Fibroblast of villous mesenchyme (primary cell): ENCODE measurements at places on chromosomes 1 and 21. TPM values are rescaled to one million over a fixed set of nuclear protein-coding genes. Genes with fewer than 3 reads are reported as not detected.
A peak's percentile ranks its signal among the peaks of the same experiment; 100 is the strongest.

DNA sequence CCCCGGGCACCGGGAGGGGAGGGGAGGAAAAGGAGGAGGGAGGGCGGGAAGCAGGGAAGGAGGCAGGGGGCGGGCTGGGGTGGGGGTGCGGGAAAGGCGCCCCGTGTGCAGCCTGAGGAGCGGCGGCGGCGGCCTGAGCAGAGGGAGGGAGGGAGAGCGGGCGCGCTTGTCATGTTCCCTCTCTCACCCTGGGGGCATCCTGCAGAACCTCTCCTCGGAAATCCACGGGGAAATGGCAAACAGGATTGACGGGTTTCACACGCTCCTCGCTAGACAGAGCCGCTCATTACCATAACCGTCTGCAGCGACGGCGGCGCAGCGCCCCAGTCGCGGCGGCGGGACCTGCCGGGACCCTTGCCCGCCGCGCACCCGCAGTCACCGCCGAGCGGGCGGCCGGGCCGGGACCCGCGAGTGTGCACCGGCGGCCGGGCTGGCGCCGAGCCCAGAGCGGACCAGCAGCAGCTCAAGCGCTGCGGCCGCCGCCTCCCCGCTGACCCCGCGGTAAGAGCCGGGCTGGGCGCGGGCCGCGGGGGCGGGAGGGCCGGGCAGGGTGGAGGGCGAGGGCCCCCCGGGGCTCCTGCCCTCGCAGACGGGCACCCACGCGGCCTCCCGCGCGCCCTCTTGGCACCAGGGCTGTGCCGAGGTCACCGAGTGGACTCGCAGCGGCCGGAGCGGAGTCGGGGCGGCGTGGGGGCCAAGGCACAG lies at the start of gene SERTAD4:
Gene SERTAD4 (plus strand): TSS at position 286 of the 705 bp plus-strand sequence. CDS start 5,165 bp downstream, outside the sequence.
- peak; percentile 31 for DNase-seq

GRCh38 chr1:224860488-224861338 lies 68.8 kb upstream of the DNAH14 start:
- DNase-seq: no peak

- peak; percentile 88 for DNase-seq
Observed at GRCh38 chr1:77513839-77514763, 168.4 kb downstream of the ZZZ3 start.

GRCh38 chr1:67682659-67683197 lies 2.3 kb upstream of the GADD45A start:
- DNase-seq: peak; percentile 80

- no peak for DNase-seq
Observed at GRCh38 chr1:6700853-6701436, 671 bp downstream of the DNAJC11 start.

DNA sequence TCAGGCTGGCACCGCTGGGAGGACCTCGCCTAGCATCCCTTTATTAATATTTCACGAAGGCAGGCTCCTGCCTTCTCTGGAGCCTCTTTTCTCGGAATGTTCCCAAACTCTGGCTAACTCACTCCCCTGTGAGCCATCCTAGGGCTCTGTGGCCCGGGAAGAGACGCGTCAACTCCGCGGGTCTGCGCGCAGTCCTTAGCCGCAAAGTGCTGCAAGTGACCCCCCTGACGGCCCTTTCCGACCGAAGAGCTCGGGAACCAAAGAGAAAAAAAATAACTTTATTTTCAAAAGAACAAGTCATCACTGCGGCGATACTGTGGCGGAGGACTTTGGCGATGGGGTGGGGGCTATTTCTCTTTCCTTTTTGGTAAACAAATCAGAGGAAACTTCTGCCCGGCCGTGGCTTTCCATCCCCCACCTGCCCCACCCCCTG lies 14.6 kb downstream of the NR5A2 start:
- no peak for DNase-seq

The GRIK1 gene
- total RNA-seq: under 0.01 TPM in 1 of 2 replicates, not detected in the other

The RABGAP1L gene
- total RNA-seq: 27.7 and 29.8 TPM in 2 replicates

GRCh38 chr1:1361982-1362423 lies 3.6 kb upstream of the MXRA8 start:
- DNase-seq: peak; percentile 90

The UAP1 gene
- 93.1 and 108 TPM in 2 replicates for total RNA-seq

The MORC3 gene
- 39.0 and 56.1 TPM in 2 replicates for total RNA-seq

The ADGRL4 gene
- 1.9 and 4.7 TPM in 2 replicates for total RNA-seq

- no peak for DNase-seq
Observed at GRCh38 chr1:181122222-181122621, 33.7 kb downstream of the IER5 start.

GRCh38 chr1:115062542-115063004 lies 26.7 kb downstream of the TSPAN2 start:
- peak; percentile 6 for DNase-seq

DNA sequence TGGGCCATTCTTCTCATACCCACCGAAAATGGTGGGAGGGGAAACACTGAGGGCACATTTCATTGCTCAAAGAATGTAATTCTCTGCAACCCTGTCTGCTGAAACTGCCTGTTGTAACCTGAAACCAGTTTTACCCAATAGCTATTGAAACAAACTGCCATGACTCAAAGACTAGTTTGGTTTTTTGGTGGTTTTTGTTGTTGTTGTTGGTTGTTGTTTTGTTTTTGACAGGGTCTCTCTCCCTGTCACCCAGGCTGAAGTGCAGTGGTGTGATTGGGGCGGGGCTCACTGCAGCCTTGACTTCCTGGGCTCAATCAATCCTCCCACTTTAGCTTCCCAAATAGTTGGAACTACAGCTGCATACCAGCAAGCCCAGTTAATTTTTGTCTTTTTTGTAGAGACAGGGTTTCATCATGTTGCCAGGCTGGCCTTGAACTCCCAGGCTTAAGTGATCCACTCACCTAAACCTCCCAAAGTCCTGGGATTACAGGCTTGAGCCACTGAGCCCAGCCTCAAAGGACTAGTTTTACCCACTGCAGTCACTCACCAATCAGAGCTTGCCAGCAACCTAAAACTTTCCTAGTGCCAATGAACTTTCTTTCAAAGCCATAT lies 2.1 kb upstream of the IPP start:
- peak; percentile 58 for DNase-seq

The PRAMEF20 gene
- not detected in 2 replicates for total RNA-seq

DNA sequence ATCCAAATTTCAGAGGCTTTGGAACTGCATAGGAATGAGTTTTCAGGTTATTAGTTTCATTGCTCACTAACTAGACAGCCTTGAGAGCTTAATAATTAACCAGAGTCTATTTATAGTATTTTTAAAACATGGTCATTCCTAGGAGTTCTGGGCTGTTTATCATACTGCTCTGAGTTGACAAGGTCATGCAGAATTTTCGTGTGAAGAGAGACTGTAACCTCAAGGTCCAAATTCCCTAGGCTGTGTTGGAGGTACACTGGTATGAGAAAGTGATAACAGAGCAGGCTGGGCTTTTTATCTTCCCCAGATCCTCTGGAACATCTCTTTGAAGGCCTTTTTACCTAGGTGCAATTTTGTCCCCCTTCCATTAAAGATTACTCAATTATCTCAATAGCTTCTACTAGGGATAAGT lies 736.3 kb downstream of the LTN1 start:
- DNase-seq: peak; percentile 65

DNA sequence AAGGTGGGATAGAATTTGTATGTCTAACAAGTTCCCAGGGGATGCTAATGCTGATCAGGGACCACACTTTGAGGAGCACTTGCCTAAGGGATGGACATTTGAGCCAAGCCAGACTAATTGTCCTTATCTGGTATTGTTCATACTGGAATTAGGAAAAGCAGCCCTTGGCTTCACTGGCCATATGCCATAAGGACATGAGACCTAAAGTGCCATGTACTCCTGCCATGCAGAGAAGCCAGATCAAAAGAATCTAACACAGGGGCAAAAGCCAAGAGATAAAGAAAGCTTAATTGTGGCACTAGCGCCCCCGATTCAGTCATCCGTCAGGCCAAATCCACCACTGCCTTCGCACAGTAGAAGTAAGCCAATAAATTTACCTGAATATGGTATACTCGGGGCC lies 45.7 kb downstream of the RNF11 start:
- no peak for DNase-seq

DNA sequence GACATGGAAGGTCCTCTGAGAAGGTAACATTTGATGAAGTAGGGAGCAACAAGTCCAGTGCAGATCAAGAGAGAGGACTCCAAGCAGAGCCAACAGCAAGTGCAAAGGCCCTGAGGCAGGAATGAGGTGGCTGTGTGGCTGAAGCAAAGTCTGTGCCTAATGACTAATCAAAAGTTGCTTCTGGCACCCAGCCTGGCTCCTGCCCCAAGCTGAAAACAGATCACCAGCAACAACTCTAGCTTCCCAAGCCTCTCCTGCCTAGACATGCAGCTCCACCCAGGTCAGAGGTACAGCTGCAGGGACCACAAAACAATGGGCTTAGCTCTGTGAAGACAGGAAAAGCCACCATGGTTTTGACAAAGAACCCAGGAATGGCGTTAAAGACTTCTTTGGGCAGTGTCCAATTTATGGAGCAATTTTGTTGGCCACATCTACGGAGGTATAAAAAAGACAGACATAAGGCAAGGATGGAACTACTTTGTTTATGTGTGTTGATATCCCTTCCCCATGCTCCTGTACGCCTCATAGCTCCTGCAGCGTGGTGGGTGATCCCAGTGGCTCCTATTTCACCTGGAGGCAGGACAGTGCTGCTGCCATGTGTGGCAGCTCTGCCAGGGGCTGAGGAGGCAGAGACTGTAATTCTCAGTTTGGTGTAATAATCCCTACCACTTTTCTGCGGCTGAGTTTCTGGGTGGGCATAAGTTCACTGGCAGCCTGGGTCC lies 26.4 kb upstream of the IGSF3 start:
- peak; percentile 50 for DNase-seq

- DNase-seq: peak; percentile 45
Observed at GRCh38 chr1:66758241-66758755, 6.0 kb downstream of the DYNLT5 start.

The OR2T10 gene
- total RNA-seq: not detected in 2 replicates

The FAM167B gene
- 0.97 and 5.2 TPM in 2 replicates for total RNA-seq

- peak; percentile 6 for DNase-seq
Observed at GRCh38 chr1:165444897-165445370, at the start of gene RXRG. TSS of gene RXRG (minus strand) at chr1:165445126. CDS start at chr1:165444893, 233 bp downstream.

The CD247 gene
- total RNA-seq: not detected in 2 replicates

GRCh38 chr1:232486454-232487207 lies 143.3 kb downstream of the SIPA1L2 start:
- peak; percentile 55 for DNase-seq

GRCh38 chr1:46539972-46540371 lies 11.5 kb downstream of the KNCN start:
- no peak for DNase-seq

The FCGR2B gene
- not detected in 2 replicates for total RNA-seq

DNA sequence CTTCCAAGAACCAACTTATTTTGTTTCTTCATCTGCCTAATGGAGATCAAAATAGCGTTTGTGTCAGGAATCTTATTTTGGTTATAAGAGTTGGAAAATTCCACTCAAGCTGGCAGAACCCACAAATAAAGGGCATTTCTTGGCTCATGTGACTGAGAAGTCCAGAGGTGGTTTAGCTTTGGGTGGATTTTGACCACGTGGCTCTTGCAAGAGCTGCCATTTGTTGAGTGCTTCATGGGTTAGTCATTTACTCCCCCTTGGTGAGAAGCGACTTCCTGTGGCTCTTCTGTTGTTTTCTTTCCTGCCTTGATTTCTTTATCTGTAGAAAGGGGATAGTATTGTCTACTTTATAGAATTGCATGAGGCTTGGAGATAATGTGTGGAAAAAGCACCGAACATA lies 9.5 kb upstream of the RNF186 start:
- no peak for DNase-seq

DNA sequence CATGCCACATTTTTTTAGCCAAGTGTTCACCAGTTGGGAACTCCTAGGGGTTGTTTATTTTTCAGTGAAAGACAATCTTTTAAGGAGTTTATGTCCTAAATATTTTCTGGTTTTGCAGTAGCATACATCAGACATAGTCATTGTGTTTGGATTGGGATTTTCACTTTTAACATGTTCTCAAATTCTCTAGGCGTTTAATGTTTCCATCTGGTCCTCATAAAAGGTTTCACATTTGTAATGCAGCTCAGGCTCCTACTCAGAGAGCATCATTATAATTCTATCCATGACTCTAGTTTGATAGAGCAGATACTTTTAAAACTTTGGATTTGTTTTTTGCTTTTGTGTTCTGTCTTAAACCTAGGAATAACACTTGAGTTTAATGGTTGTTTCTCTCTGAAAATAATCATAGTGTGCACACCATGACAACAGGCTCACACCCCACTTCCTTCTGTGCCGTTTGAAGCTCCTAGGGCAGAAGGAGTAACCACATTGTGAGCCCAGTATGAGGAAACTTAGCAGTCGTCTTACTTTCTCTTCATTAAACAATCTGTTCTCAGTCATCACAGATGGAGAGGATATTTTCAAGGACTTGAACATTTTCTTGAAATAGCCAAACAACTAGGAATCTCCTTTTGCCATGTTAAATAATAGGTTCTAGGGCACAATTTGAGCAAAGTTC lies 219.6 kb downstream of the PDE4B start:
- DNase-seq: no peak

DNA sequence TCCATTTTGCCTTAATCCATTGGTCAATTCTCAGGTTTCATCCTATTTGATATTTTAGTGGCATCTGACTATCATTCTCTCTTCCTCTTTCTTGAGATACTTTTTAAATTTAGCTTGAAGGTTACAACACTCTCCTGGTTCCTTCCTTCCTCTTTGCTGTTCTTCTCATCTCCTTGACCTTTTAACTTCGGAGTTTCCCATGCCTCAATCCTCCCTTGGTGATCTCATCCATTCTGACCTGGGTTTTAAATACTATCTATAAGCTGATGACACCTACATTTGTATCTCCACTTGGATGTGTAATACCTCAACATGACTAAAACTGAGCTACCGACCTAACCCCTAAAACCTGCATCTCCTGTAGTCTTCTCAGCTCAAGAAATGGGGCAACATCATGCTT lies 4.8 kb upstream of the ZNF687 start:
- no peak for DNase-seq

DNA sequence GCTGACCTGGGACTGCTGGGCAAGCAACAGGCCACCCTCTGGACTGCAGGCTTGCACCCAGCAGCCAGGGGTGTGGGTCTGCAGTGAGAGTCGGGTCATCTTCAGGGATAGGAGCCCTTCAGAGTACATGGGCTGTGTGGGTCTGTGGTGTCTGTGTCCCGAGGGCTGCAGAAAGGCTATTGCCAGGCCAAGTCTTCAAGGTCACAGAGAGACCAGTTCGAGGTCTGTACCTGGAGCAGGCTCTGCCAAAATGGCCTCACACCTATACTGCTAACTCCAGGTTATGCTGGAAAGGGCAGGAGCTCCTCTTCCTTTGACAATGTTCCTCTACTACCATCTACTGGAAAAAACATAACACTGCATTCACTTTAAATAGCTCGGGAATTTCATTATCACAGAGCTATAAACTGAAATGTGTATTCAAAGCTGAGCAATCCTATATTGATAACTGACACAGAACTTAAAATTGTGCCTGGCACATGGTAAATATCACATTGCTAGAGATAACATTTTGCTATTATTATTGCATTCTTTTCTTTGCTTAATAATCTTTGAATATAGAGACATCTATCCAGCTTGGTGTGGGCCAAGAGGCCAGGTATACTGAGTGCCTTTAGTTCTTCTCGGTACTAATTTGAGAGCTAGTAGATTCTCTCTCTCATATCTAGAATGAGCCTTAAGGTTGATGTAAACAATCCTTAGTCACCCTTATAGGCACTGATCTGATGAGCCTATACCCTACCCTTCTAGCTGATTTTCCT lies 6.9 kb upstream of the DNAH14 start:
- DNase-seq: peak; percentile 48
